ENCODE measurements at places on chromosomes 4 and X.
A peak's percentile ranks its signal among the peaks of the same experiment; 100 is the strongest.

- DNase-seq: no peak
Measured at GRCh38 chr4:83221897-83222441, 62.6 kb downstream of the COQ2 start.

DNA sequence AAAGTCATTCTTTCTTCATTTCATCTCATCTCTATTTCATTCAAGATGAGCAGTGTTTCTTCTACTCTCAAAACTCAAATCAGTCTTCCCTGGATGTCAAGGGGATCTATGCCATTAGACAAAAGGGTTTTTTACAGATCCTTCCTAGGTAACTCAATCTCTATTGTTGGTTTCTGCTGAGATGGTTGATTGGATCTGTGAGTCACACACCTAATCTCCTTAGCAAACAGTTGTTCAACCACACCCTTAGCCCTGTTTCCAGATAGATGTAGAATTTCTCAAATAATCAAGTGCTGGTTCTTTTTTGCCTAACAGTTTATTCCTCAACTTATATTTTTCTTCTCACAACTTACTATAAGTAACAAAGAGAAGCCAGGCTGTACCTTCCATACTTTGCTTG, 200.5 kb downstream of the KDR start:
- peak; percentile 11 for DNase-seq

- peak; percentile 55 for DNase-seq
Measured at GRCh38 chr4:136241221-136241986, 1290.9 kb downstream of the PCDH18 start.

- DNase-seq: no peak
Measured at GRCh38 chrX:139204571-139204897, 326.0 kb upstream of the F9 start.

DNA sequence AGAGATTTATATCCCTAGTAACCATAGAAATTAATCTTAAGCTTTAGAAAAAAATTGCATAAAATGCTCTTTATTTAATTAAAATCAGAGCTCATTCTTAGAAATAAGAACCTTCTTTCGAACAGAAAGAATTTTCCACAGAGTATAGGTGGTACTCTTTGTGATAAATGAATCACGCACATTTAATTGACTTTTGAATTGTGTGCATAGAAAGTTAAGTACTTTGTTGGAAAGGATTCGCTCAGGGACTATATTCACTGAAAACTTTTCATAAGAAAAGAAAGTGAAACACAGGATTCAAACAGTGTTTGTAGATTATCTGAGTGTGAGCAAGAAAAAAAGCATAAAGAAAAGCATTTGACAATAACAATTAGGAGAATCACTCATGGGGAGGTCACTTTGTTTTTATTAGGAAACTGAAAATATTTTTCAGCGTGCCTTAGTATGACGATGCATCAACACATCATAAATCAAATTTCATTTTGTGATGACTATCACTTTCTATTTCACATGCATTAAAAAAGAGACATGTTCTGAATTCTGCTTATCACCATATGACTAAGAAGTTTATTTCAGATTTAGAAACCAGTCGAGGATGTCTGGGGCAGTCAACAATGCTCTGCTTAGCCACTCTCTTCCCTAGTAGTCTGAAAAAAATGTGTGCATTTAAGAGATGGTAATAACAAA, 49.5 kb downstream of the STX18 start:
- DNase-seq: no peak

DNA sequence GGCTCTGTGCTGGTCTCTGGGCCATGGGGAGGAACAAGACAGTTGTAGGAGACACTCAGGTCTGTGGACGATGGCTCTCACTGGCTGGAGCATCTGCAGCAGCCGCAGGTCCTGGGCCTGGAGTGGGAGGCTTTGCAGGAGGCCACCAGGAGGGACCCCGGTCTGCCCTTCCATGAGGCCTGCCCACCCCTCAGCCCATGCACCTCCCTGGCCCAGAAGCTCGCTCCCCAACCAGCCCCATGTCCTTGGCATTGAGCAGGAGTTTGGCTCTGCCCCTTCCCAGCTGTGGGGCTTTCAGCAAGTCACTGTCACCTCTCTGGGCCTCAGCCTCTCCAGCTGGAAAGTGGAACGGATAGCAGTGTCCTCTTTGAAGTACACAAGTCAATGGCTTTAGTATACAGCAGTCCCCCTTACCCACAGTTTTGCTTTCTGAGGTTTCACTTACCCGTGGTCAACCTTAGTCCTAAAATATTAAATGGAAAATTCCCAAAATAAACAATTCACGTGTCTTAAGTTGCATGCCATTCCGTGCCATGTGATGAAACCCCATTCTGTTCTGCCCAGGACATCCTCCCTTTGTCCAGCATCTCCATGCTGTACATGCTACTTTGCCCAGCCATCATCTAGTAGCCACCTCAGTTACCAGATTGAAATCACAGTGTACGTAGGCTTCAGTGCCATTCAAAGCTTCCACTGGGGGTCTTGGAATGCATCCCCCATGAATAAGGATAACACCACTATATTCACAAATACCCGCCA, 104.0 kb downstream of the CPZ start:
- no peak for DNase-seq

GRCh38 chr4:54657551-54658251, at the start of gene KIT:
KIT (plus strand) TSS chr4:54657957; CDS start chr4:54658015, 58 bp downstream.
- DNase-seq: no peak

GRCh38 chrX:42399632-42400024, 378.3 kb downstream of the PPP1R2C start:
- no peak for DNase-seq

Measured in renal cortical epithelial cell (primary cell).